Osteoblast (primary cell): ENCODE measurements at places on chromosomes 11 and 22. TPM values are rescaled to one million over a fixed set of nuclear protein-coding genes. Genes with fewer than 3 reads are reported as not detected.
A peak's percentile ranks its signal among the peaks of the same experiment; 100 is the strongest.

- H3K36me3 ChIP-seq: no peaks in the 10 kb centered on the region
- peak overlapping the region; percentile 37 for H3K27ac ChIP-seq
- peaks cover 60% of the 10 kb centered on the region for H3K4me1 ChIP-seq
- no peak for DNase-seq
- no peaks in the 10 kb centered on the region for H3K27me3 ChIP-seq
- H3K4me3 ChIP-seq: no peak overlapping the region
Measured at GRCh38 chr11:74321487-74322188, 10.2 kb upstream of the P4HA3 start.

DNA sequence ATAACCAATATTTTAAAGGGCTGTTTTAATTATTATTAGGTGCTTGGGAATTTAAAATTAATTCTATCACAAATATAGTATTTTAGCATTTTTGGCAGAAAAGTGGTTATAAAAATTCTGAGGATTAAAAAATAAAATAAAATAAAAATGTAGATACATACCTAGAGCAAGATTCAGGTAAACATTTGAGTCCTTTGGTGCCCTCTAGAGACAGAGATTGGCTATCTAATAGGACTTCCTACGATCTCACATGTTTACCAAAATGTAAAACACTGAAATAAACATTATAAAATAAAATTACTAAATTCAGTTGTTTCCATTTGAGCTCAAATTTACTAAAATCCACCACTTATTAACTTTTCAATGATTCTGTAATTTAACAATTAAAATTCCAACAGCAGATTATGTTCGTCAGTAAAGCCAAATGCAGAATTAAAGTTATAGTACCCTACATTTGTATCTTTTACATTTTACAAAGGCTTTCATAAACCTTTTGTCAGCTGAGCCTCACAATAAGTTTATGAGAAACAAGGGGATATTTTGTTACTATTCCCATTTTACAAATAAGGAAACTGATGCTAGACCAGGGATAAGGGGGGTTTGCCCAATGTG, 27.7 kb downstream of the SLC36A4 start:
- no peak for DNase-seq
- H3K4me3 ChIP-seq: no peak overlapping the region
- no peaks in the 10 kb centered on the region for H3K27me3 ChIP-seq
- no peaks in the 10 kb centered on the region for H3K36me3 ChIP-seq
- H3K27ac ChIP-seq: no peak overlapping the region

MLC1 gene
- under 0.01 and 0.88 TPM in 2 replicates for total RNA-seq

DNA sequence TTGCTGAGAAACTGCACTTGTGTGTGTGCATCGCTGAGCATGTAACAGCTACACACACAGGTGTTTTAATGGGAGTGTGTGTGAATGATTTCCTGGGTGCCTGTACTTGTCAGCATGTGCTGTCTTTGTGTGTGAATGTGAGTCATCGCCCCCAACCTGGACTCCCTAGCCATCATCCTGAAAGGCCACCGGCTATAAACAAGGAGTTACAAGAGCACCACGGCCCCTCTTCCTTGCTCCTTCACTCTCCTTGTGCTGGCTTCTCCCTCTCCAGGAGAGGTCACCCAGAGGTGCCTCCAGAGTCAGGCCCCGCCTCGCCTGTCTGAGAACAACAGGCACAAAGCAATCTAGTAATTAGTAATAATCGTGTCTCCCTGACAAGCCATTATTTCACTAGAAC, 419.2 kb downstream of the BUD13 start:
- no peaks in the 10 kb centered on the region for H3K27me3 ChIP-seq
- H3K27ac ChIP-seq: no peak overlapping the region
- H3K4me3 ChIP-seq: no peak overlapping the region
- H3K4me1 ChIP-seq: no peaks in the 10 kb centered on the region
- H3K36me3 ChIP-seq: no peaks in the 10 kb centered on the region

- H3K4me1 ChIP-seq: peaks cover 24% of the 10 kb centered on the region
- H3K27ac ChIP-seq: no peak overlapping the region
- no peaks in the 10 kb centered on the region for H3K27me3 ChIP-seq
- DNase-seq: peak; percentile 65
Measured at GRCh38 chr11:67059671-67060070, 3.0 kb downstream of the RHOD start.

GRCh38 chr11:47111318-47111804, 65.3 kb downstream of the ARFGAP2 start:
- H3K27ac ChIP-seq: no peak overlapping the region
- no peaks in the 10 kb centered on the region for H3K4me1 ChIP-seq
- no peaks in the 10 kb centered on the region for H3K27me3 ChIP-seq
- no peaks in the 10 kb centered on the region for H3K36me3 ChIP-seq
- H3K4me3 ChIP-seq: no peak overlapping the region

FGF19 gene
- not detected in 2 replicates for total RNA-seq

- DNase-seq: no peak
- H3K27ac ChIP-seq: no peak overlapping the region
- no peaks in the 10 kb centered on the region for H3K27me3 ChIP-seq
- peaks cover 22% of the 10 kb centered on the region for H3K4me1 ChIP-seq
- H3K4me3 ChIP-seq: no peak overlapping the region
- no peaks in the 10 kb centered on the region for H3K36me3 ChIP-seq
Measured at GRCh38 chr11:11810764-11811726, 30.7 kb upstream of the USP47 start.

DNA sequence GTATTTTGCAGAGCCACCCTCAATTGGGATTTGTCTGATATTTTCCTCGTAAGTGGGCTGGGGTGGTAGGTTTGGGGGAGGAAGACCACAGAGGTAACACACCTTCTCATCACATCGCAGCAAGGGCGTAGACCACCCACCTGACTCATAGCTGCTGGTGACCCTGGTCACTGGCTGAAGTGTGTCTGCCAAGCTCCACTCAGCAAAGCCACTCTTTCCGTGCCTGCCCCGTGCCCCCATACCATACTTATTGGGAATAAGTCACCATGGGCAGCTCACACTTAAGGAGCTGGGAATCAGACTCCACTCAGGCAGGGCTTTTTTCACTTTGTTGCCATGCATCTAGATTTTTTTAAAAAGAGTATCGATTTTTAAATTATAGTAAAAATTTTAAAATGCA, 111.6 kb downstream of the PHF21B start:
- H3K27ac ChIP-seq: no peak overlapping the region
- H3K4me3 ChIP-seq: no peak overlapping the region
- no peaks in the 10 kb centered on the region for H3K4me1 ChIP-seq
- no peaks in the 10 kb centered on the region for H3K36me3 ChIP-seq

DNA sequence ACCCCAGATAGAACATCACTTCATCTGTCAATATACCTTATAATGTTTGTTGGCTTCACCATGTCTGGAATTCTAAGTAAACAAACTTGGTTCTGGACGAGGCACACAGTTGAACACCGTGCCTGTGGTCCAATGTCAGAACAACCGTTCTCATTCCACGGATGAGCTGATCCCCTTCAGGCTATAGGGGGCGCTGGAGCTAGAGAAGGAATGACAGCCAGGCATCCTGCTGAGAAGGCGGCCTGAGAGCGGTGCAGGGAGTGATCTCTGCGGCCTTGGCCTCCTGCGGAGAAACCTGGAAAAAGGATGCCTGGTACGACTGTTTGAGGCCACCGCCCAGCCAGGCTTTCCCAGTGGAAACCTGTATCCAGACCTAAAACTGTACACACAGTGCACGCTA, 48.7 kb downstream of the FDX1 start:
- no peaks in the 10 kb centered on the region for H3K27me3 ChIP-seq
- no peaks in the 10 kb centered on the region for H3K36me3 ChIP-seq
- H3K4me3 ChIP-seq: no peak overlapping the region
- H3K27ac ChIP-seq: no peak overlapping the region
- H3K4me1 ChIP-seq: peaks cover 7% of the 10 kb centered on the region

TRPM5 gene
- total RNA-seq: under 0.01 TPM in 1 of 2 replicates, not detected in the other

ZP1 gene
- under 0.01 and 0.36 TPM in 2 replicates for total RNA-seq

GRCh38 chr11:73866586-73866996, 10.1 kb downstream of the COA4 start:
- H3K4me3 ChIP-seq: no peak overlapping the region
- H3K36me3 ChIP-seq: peaks cover 6% of the 10 kb centered on the region
- DNase-seq: peak; percentile 87
- no peaks in the 10 kb centered on the region for H3K27me3 ChIP-seq
- H3K4me1 ChIP-seq: peaks cover 20% of the 10 kb centered on the region
- peak overlapping the region; percentile 68 for H3K27ac ChIP-seq

KCNK7 gene
- 0.29 TPM in 1 of 2 replicates, not detected in the other for total RNA-seq

GRCh38 chr22:19607192-19608002, 83.2 kb upstream of the CLDN5 start:
- DNase-seq: no peak
- no peaks in the 10 kb centered on the region for H3K36me3 ChIP-seq
- H3K4me3 ChIP-seq: no peak overlapping the region
- H3K27ac ChIP-seq: no peak overlapping the region
- peaks cover 34% of the 10 kb centered on the region for H3K27me3 ChIP-seq
- no peaks in the 10 kb centered on the region for H3K4me1 ChIP-seq

UCP3 gene
- under 0.01 and 0.59 TPM in 2 replicates for total RNA-seq

GRCh38 chr11:59078435-59078834, 7.7 kb upstream of the GLYATL1B start:
- no peaks in the 10 kb centered on the region for H3K27me3 ChIP-seq
- no peak for DNase-seq
- no peak overlapping the region for H3K4me3 ChIP-seq

DNA sequence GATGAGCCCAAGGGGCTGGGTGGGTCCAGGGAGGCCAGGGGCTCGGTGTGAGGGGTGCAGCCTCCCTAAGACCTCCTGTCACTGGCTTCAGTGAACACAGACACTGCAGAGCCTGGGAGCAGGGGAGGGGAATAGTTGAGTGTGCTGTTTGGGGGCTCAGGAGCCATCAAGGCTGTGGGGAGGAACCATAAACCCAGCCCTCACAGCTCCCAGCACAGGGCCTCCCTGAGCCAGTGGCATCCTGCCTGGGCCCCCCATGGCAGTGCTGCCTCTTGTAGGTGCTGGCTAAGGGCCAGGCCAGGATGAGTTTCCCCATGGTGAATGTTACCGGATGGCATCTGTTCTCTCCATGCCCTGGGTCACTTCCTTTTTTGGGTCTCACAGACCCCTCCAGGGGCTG, 25.5 kb downstream of the KCNJ5 start:
- no peak overlapping the region for H3K27ac ChIP-seq
- no peaks in the 10 kb centered on the region for H3K36me3 ChIP-seq
- H3K4me1 ChIP-seq: no peaks in the 10 kb centered on the region
- peak; percentile 14 for DNase-seq
- peaks cover 25% of the 10 kb centered on the region for H3K27me3 ChIP-seq

DNA sequence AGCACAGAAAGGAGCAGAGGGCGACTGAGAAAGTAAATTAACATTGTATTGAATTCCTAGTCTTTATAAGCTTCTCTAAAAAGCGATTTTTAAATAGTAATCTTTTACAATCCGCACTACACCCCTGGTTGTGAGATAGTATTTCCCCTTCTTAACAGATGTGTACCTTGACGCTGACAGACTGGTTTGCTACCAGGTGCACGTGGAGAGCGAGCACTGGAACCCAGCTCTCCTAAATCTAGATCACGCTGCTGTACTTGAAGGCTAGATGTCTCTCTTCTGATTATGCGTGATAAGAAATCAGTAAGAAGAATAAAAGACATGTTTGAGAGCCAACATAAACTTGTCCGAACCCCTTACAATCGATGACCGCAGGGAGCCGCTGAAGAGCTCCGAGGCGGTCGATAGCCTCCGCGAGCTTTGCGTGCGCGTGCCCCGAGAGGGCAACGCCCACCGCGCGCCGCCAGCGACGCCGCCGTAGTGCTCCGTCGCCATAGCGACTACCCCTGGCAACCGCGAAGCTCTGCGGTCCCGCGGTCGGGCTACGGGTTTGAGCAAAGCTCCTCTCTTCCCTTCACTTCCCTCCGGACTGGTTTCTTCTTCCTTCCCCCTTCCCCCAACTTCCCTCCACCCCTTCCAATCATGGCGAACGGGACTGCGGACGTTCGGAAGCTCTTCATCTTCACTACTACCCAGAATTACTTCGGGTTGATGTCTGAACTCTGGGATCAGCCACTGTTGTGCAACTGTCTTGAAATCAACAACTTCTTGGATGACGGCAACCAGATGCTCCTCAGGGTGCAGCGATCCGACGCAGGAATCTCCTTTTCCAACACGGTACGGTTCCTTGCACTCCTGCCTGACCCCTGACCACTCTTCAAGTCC, at the start of gene DYNC2H1:
Gene DYNC2H1 (plus strand): TSS at position 494 of the 885 bp plus-strand sequence. CDS start 149 bp downstream, at position 643.
- no peaks in the 10 kb centered on the region for H3K36me3 ChIP-seq
- peaks cover 7% of the 10 kb centered on the region for H3K27me3 ChIP-seq
- H3K4me3 ChIP-seq: peak within 1 kb of the TSS; percentile 92

GRCh38 chr11:14054116-14055107, 91.9 kb downstream of the SPON1 start:
- no peak overlapping the region for H3K27ac ChIP-seq
- H3K27me3 ChIP-seq: no peaks in the 10 kb centered on the region
- H3K4me1 ChIP-seq: no peaks in the 10 kb centered on the region
- no peaks in the 10 kb centered on the region for H3K36me3 ChIP-seq
- H3K4me3 ChIP-seq: no peak overlapping the region
- no peak for DNase-seq

GRCh38 chr11:44788536-44789261, 61.9 kb downstream of the TSPAN18 start:
- H3K27me3 ChIP-seq: peaks cover 12% of the 10 kb centered on the region
- H3K4me1 ChIP-seq: peaks cover 9% of the 10 kb centered on the region
- no peak for DNase-seq
- no peak overlapping the region for H3K27ac ChIP-seq
- no peak overlapping the region for H3K4me3 ChIP-seq

GRCh38 chr11:17653611-17654010, 65.8 kb upstream of the MYOD1 start:
- no peak overlapping the region for H3K27ac ChIP-seq
- H3K27me3 ChIP-seq: peaks cover 4% of the 10 kb centered on the region

- no peak overlapping the region for H3K27ac ChIP-seq
- peaks cover 12% of the 10 kb centered on the region for H3K36me3 ChIP-seq
- H3K4me3 ChIP-seq: no peak overlapping the region
- H3K4me1 ChIP-seq: peaks cover 13% of the 10 kb centered on the region
- no peaks in the 10 kb centered on the region for H3K27me3 ChIP-seq
Measured at GRCh38 chr11:12441231-12441861, 64.0 kb downstream of the PARVA start.

GRCh38 chr11:78583889-78584288, 9.2 kb upstream of the NARS2 start:
- no peaks in the 10 kb centered on the region for H3K36me3 ChIP-seq
- H3K4me1 ChIP-seq: no peaks in the 10 kb centered on the region
- peaks cover 8% of the 10 kb centered on the region for H3K27me3 ChIP-seq
- no peak overlapping the region for H3K4me3 ChIP-seq
- H3K27ac ChIP-seq: no peak overlapping the region

DNA sequence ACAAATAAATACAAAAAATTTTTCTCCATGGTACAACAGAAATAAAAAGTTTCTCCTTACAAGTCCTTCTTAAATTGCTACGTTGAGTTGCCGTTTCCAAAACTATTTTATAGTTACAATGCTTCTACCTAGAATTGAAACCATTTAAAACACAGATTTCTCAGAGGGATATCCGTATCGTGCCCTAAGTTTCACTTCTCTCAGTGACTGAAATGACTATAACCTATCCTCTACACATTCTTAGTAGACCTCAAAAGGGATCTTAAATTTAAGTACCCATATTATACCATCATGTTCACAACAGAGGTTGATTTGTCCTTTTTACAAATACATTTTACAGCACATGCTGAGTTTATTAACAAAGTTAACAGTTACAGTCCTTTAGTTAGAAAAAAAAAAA, 44.1 kb downstream of the USP28 start:
- H3K27ac ChIP-seq: no peak overlapping the region
- H3K27me3 ChIP-seq: no peaks in the 10 kb centered on the region
- DNase-seq: no peak

MMP13 gene
- total RNA-seq: 1.8 and 2.5 TPM in 2 replicates
